ENCODE measurements at places on chromosomes 1 and 21. TPM values are rescaled to one million over a fixed set of nuclear protein-coding genes. Genes with fewer than 3 reads are reported as not detected.

Gene FOXD3
- total RNA-seq, result not detected

Gene GPBP1L1
- 82.1 TPM for total RNA-seq

Gene FMO5
- 0.45 TPM for total RNA-seq

Gene ELAVL4
- total RNA-seq, result not detected

Gene ADAMTS4
- total RNA-seq, result 13.9 TPM
